ENCODE measurements at places on chromosomes 16 and 17.

- DNase-seq = no peak
These were observed 19.1 kb downstream of the NOD2 start for GRCh38 chr16:50712560-50712898.

GRCh38 chr17:73595479-73595878, 48.8 kb downstream of the SDK2 start:
- no peak for DNase-seq

DNA sequence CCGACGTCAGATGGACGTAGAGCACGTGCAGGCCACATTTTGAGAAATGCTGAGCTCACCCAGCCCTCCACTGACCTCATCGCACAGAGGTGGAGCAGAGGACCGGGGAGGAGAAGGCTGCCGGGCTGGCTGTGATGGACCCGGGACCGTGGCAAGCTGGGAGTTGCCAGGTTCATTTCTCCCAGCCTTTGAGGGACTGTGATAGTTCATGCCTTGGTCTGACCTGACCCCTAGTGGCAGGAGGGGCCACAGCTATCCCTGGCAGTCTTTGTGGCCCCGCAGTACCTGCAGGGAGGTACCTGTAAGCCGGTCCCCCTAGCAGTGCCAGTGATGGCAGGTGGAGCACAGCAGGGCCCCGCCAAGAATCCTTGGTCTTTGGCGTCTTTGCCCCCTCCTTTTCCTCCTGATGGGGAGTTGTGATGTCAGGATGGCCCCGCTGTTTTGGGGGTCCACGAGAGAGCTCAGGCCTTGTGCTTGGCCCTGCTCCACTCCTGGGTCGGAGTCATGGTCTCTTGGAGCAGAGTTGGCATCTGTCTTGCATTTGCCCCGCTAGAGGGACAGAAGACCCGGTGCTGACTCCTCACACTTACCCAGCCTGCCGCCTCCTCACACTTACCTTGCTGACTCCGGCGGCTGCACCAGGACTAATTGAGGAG, 50.4 kb downstream of the OR1D5 start:
- no peak for DNase-seq

- no peak for DNase-seq
These were observed 202.3 kb upstream of the CIBAR2 start for GRCh38 chr16:85314512-85314971.

- no peak for DNase-seq
These were observed 116.6 kb upstream of the SALL1 start for GRCh38 chr16:51267681-51268080.

DNA sequence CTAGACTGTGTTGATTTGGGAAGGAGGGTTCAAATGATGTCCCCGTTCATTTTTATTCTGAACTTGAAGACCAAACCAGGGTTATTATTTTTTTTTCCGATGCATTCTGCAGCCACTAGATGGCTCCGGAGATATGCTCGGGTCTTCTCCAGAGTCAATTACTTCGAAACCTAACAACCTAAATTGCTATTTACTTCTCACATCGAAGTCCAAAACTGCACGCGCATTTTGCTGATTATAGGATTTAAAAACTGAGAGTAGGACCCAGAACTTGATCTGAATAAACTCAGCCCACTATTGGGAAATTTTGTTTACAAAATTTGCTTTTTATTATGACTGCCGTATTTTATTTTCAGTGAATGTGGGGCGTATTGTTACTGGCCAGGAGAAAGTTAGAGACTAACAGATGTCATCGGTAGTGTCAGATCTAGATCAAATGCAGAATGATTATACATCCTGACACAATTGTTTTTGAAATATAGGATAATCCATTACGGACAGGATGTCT, 263.8 kb downstream of the HS3ST3A1 start:
- DNase-seq = peak; percentile 46

DNA sequence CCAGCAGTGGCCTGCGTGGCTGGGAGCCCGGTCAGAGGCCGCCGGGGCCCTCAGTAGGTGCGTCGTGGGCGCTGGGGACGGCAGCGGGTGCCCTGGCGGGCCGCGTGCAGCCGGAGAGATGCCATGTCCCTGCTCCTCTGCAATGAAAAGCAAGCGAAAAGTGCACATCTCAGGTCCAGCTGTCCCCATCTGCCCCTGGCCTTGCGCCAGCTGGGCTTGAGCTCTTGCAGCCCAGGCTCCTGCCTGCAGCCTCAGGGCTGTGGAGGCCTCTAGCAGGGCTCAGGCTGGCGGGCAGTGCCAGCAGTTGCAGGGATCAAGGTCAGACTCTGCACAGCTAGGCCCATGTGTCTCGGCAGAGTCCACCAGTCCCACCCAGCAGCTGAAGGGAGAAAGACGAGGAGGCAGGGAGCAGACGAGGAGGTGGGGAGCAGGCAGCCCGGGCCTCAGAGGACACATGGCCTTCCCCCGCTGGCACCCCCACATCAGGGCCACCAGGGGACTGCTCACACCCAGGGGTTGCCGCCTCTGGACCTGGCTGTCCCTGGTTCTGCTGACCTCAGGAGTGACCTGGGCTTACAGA, 11.2 kb downstream of the SLC16A3 start:
- no peak for DNase-seq

- DNase-seq = no peak
These were observed 66.0 kb downstream of the PIPOX start for GRCh38 chr17:29108823-29109476.

DNA sequence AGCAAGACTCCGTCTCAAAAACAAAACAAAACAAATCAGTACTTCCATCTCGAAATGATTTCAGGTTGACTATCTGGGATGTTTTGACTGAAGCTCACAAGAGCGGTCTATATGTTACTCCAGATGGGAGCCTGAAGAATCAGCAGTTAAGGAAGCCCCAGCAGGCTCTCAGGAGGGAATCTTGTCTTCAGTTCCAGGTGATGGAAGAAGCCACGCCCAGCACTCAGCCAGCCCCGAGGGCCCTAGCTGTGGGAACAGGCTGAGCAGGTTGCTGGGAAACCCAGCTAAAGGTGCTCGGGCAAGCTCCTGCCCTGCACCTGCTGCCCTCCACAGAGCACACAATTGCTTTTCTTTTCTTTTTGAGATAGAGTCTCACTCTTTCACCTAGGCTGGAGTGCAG, 32.4 kb downstream of the WIPI1 start:
- DNase-seq = peak; percentile 76

- no peak for DNase-seq
These were observed 161.7 kb upstream of the SOX9 start for GRCh38 chr17:71959154-71959553.

- DNase-seq = no peak
These were observed 33.2 kb downstream of the COX4I1 start for GRCh38 chr16:85832570-85833218.

- DNase-seq = peak; percentile 70
These were observed 10.1 kb downstream of the P3H4 start for GRCh38 chr17:41801374-41802271.

- no peak for DNase-seq
These were observed 6.3 kb downstream of the ZNF598 start for GRCh38 chr16:2003231-2003826.

DNA sequence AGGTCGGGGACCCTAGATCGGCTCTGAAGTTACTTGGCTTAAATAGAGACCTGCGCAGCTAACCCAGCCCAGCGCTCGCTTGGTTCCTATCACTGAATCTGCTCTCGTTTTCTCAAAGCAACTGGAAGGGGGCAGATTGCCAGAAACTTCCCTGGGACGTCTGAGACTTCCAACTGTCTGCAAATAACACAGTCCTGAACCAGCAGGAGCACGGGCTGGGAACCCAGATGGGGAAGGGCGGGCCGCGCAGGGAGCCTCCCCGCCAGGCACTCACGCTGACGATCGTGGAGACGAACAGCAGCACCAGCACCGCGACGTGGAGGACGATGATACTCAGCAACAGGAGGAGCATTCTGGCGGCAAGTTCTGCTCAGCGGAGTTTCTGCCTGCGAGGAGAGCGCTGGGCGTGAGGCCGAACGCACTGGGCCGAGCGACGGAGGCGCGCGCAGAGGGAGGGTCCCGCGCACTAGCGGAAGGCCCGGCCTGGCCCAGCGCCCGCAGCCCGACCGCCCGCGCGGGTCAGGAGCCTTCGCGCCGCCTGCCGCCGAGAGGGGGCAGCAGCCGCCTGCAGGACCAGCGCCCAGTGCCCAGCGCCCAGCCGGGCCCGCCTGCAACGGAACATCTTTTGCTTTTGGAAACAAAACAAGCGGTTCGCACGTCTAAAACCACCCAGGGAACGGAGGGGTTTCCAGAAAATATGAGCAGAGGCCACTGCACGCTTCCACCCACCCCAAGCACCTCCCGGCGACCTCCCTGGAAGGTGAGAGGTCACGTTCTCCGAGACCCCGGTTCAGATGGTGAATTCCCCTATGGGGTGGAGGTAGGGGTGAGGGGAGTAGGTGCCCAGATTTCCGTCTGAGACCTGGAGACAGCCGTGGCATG, 4.5 kb downstream of the PMP22 start:
- DNase-seq = no peak

DNA sequence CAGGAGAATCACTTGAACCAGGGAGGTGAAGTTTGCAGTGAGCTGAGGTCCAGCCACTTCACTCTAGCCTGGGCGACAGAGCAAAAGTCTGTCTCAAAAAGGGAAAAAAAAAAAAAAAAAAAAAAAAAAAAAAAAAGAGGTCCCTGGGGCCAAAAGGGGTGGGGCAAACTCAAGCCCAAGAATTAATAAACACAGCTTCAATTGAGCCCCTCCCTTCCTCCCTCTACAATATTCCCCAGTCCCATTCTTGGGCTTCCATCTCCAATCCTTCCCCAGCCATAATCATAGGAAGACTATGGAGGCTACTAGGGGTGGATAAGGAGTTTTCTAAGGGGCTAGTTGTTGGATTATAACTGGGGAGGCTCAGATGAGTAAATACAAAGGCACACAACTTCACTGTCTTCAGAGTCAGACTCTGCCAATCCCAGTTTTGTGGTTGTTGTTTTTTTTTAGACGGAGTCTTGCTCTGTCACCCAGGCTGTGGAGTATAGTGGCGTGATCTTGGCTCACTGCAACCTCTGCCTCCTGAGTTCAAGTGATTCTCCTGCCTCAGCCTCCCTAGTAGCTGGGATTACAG, 9.5 kb downstream of the CAVIN1 start:
- no peak for DNase-seq

DNA sequence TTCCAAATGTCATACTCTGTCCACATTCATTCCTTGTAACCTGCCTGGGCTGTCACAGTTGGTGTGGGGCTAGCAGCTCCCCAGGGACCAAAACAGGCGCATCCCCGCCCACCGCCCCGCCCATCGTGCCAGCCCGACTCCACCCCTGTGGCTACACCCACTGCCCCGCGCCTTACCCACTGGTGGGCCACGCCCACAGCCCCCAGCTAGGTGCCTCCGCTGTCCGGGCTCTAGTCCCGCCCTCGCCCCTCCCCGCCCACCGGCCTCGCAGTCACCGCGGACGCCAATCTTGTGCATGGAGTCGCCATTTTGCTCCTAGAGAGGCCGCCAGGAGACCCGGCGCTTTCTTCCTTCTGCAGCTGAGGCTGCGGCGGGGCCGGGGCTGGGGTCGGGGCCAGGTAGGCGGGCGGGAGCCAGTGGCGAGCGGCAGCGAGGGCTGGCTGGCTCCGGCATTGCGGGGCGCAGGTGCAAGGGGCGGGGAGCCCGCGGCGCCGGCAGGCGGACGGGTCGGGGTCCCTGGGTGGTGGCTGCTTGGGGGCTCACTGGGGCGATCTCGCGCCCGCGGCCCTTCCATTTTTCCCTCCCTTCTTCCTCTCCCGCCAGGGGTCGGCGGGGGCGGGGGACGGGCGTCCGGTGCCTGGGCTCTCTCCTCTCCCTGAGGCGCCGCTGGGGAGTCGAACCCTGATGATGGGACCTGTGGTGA, at the start of gene PRPSAP2:
Gene PRPSAP2 (plus strand): TSS at position 268 of the 703 bp plus-strand sequence. CDS start 7,703 bp downstream, outside the sequence.
- DNase-seq = peak; percentile 86

DNA sequence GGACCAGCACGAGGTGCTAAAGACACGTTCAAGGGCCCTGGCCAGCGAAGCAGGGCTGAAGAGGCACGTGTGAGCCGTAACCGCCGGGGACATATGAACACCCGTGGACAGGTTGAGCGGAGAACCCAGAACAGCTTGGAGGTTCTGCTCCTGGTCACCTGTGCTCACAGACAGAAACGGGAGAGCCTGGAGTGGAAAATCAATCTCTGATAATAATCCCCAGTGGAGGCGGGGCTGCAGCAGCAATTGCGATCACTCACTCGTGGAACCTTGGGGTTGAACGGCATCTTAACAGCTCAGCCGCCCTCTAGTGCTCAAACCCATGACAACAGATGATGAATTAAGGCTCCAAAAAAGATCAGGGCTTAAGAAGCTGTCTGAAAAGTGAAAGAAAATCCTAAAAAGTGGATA, 25.6 kb downstream of the WIPI1 start:
- DNase-seq = no peak

- DNase-seq = no peak
These were observed 317.8 kb downstream of the RBFOX1 start for GRCh38 chr16:7650431-7650830.

- no peak for DNase-seq
These were observed 3.2 kb downstream of the DEXI start for GRCh38 chr16:10938796-10939648.

GRCh38 chr17:8012996-8013640, 10.7 kb downstream of the GUCY2D start:
- DNase-seq = no peak

DNA sequence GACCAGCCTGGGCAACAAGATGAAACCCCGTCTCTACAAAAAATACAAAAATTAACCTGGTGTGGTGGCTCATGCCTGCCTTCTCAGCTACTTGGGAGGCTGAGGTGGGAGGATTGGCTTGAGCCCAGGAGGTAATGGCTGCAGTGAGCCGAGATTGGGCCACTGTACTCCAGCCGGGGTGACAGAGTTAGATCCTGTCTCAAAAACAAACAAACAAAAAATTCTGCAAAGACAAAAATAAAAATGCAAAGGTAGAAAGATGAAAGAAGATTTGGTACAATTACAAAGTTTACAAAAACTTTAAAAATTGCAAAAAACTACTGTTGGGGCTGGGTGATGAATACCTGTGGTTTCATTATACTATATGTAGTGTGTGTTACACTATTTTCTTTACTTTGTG, 5.5 kb upstream of the CDH1 start:
- no peak for DNase-seq

Measured in NCI-H774 (cell line).